ENCODE measurements at places on chromosomes 12 and 14.

- DNase-seq: no peak
Observed at GRCh38 chr14:100594625-100594951, 7.4 kb upstream of the BEGAIN start.

DNA sequence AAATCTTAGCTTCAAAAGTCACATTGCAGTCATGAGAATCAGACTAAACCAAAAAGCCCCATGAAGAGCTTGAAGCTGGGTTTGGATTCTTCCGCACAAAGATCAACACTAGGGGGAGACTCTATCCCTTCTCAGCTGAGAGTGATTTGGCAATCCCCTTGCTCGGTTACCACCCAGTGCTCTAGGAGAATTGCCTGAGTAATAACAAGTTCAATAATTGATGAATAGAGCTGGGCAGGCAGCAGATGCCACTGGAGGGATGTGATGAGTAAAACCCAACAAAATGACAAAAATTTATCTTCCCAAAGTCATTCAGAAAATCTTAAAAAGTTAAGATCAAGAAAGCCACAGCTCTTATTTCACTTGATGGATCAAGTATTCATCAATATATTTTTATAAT lies 185.6 kb upstream of the ARID2 start:
- peak; percentile 51 for DNase-seq

DNA sequence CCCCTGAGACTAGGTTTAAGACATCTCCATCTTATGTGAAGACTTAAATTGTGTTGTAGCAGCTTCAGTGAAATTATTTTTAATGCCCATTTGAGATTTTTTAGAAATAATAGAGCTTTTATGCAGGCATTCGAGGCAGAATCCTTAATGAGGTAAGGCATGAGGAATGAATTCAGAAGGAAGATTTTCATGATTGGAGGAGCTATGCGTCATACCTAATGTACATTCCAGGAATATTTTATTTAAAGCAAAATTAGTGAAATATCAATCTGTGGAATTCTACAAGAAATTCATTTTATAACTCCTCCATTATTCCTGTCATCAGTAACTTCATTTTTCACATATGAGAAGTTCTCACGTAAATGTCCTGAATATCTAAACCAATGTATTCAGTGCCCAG lies 36.0 kb upstream of the GARIN6 start:
- DNase-seq: no peak

GRCh38 chr12:110966081-110966760 lies 45.8 kb upstream of the MYL2 start:
- DNase-seq: no peak

DNA sequence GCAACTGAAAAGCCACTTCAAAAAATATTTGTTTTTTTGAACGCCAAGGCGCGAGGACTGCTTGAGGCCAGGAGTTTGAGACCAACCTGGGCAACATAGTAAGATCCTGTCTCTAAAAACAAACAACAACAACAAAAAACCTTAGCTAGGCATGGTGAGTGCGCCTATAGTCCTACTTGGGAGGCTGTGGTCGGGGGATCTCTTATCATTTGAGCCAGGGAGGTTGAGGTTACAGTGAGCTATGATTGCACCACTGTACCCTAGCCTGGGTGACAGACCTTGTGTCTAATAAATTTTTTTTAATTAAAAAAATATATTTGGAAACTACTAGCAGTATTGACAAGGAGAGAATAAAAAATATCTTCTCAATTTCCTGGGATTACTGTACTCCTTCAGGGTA lies 113.1 kb downstream of the TRAFD1 start:
- no peak for DNase-seq

DNA sequence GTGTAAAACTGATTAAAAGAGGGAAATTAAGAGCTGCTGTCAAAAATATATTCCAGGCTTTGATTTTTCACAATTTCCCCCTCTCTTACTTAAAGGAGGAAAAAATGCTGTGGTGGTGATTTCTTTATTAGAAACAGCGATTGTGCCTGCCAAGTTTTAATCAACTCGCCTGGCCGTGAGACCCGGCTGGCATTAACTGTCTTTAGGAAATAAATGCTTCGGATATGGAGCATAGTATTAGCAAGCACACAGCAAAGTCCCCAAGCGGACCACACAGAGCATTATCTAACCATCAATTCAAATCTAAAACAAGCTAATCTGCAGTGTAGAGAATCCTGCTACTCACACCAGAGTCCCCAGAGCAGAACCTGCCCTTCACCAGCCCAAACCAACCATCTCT lies 457.1 kb downstream of the TMEM132D start:
- no peak for DNase-seq

DNA sequence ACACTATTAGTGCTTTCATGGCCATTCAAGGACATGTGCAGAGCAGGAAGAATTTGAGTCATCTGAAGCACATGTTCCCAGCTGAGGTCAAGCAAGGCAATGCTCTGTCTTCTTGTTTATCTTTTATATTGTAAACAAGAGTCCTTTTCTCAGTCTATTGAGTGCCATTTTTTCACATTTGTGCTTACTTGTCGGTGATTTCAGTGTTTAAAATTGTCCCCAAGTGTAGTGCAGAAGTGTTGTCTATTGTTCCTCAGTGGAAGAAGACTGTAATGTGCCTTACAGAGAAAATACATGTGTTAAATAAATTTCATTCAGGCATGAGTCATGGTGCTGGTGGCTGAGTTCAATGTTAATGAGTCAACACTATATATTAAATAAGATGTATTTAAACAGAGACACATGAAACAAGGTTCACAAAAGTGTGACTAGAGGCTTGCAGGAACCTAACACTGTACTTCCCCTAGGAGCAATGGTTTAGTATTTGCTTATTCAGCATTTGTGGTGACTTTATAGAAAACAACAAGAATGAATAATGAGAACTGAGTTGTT lies 391.1 kb downstream of the LRIG3 start:
- peak; percentile 58 for DNase-seq

GRCh38 chr14:104598039-104598909 lies 6.3 kb downstream of the TMEM179 start:
- no peak for DNase-seq

GRCh38 chr12:69816082-69816481 lies 8.9 kb upstream of the MYRFL start:
- no peak for DNase-seq

DNA sequence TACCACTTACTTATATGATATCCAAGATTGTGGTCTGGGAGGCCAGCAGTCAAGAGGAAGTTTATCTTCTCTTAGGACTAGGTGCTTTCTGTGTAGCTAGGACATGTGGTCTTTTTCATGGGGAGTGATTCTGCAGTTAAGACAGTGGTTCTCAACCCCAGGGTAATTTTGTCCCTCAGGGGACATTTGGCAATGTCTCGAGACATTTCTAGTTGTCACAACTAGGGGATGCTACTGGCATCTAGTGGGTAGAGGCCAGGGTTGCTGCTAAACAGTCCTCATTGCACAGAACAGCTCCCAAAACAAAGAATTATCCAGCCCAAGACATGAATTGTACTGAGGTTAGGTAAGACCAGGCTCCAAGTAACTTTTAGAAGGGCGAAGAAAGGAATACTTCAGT lies 20.0 kb downstream of the AMDHD1 start:
- no peak for DNase-seq
